ENCODE measurements at places on chromosomes 11 and 22.

DNA sequence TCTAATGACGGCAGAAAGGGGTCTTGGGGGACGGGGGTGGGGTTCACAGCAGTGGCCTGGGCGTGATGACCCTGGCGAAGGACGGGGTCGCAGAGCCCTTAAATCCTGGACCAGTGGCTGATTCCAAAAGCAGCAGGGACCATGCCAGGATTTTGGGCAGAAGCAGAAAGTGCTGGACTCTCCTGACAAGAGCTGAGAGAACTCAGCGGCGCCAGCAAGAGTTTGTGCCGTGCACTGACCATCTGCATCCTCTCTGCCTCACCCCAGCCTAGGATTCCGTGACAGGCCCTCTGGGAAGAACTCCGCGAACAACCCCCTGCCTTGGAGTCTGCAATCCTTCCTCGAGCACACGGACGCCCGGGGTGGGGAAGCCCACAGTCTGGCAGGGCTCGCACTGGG, 644 bp upstream of the NDUFV1 start:
- DNase-seq: no peak

GRCh38 chr11:122186439-122187080, 70.5 kb upstream of the BLID start:
- DNase-seq: no peak

GRCh38 chr11:66317322-66317722, 478 bp upstream of the CD248 start:
- no peak for DNase-seq

GRCh38 chr22:22133910-22134309, 110.7 kb upstream of the VPREB1 start:
- DNase-seq: no peak

- DNase-seq: no peak
These were observed 42.2 kb downstream of the BUD13 start for GRCh38 chr11:116730601-116731000.

DNA sequence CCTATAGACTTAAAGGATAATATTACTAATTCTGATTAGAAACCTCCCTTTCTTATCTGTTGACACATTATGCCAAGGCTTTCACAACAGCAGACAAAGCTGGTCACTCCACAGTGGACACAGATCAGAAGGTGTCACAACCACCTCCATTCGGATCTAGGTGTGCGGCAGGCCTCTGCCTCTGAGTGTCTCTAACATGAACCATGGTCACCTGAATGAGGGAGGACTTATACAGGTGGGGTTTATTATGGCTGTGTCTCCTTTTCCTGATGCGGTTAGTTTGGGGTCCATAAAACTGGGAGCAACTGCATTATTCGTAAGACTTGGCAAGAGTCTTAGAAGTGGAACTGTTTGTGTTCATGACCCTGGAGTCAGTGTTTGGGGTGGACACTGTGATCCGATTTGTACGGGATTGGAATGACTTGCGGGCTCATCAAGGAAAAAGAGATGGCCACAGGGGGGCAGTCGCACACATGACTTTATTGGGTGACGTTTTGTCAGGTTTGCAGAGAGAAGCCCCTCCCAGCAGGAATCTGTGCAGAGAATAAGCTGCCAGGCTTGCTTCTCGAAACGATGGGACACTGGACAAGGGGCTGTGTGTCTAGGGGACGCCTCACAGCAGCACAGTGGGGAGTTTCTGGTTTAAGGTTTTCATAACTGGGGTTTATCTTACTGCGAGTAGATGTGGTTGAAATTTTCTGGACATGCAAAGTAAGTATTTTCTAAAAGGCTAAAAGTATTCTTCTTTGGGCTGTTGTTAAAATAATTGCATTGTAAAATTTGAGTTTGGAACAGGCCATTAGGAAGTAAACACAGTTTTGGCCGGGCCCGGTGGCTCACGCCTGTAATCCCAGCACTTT, 90.6 kb downstream of the GAB4 start:
- no peak for DNase-seq

- DNase-seq: no peak
These were observed 2.7 kb downstream of the NLRP6 start for GRCh38 chr11:280706-281485.

GRCh38 chr22:22618448-22618847, 26.0 kb upstream of the GGTLC2 start:
- DNase-seq: no peak

DNA sequence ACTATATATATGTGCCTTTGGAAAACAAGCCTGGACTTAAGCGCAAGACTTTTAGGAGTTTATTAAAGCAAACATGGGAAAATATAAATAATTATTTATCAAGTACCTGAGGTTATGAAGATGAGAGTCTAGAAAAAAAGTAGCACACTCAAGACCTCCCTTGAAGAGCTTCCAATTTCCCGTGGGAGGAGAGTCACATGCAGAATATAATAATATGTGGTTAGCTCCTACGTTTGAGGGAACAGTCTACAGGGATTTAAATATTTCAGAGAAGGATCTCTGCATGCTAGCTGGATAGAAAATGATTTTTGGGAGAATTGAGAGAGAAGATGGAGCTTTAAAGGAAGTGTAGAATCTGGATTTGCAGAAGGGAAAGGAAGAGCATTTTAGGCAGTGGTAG, 183.8 kb downstream of the SWAP70 start:
- DNase-seq: no peak

GRCh38 chr11:7665473-7666291, 7.6 kb downstream of the CYB5R2 start:
- peak; percentile 75 for DNase-seq

DNA sequence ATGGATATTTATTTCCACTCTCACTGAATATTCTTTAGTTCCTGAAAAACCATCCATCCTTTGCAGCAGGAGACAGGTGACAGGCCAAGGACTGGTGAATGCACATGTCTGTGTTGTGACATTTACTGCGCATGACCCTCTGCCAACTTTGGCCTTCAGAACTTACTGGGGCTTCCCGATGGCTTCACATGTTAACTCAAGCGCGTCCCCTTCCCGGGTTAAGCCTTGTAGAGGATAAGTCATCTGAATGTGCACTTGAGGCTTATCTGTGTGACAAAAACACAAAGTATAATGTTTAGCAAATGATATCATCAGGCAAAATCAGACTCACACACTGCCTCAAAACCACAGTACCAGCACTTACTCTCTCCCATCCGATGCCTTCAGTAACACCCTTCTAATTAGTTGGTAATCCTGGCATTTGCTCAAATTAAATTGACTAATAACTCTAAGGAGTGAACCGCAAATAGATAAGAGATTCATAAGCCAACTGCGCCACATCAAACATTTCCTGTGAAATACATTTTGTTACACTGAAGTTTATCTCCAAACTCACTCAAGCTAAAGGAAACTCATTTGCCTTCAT, 286.4 kb downstream of the CADM1 start:
- no peak for DNase-seq

- no peak for DNase-seq
These were observed 73.7 kb downstream of the PRCP start for GRCh38 chr11:82826526-82826925.

- no peak for DNase-seq
These were observed 6.5 kb downstream of the KBTBD3 start for GRCh38 chr11:106070606-106071005.

GRCh38 chr11:6360183-6360582, 30.1 kb upstream of the SMPD1 start:
- DNase-seq: no peak

DNA sequence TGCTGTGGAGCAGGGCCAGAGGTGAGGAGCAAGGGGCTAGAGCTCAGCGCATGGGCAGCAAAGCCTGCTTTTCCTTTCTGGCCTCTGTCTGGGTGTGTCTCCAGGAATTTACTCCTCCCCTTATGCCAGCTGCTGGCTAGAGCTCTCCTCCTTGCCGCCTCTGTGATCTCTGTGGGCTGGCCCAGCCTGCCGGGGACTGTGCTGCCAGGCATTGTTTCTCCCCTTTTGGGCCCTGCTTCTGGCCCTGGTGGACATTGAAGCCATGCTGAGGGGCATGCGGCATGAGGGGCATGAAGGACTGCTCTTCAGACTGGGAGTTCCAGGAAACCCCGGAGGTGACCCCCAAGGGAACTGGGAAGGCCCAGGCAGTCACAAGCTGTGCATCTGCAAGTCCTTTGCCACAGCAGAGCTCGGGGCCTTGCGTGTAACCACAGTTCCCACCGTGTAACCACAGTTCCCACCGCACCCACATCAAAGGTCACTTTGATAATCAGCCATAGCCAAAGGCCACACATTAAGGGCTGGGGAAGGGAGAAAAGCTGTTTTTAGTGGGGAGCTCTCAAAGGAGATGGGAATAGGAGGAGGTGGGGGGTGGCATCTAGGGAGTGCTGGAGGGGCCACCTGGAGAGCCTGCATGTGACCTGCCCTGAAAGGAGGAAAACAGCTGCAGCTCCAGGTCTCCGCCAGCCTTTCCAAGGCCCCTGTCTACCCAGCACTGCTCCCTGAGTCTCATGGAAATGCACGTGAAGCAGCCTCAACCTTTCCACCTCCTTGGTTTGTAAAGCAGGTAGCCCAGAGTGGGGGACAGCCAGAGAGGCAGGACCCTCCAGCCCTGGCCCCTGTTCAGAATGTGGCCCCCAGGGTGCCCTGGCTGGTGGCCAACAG, 62.3 kb downstream of the PPFIBP2 start:
- peak; percentile 12 for DNase-seq

GRCh38 chr11:33064866-33065265, 25.5 kb downstream of the TCP11L1 start:
- no peak for DNase-seq

GRCh38 chr11:64358907-64359711, at the start of gene RPS6KA4:
RPS6KA4 (plus strand) TSS chr11:64359162; CDS start chr11:64359236, 74 bp downstream.
- DNase-seq: peak; percentile 34

GRCh38 chr11:91946397-91946951, 278.1 kb upstream of the FAT3 start:
- DNase-seq: no peak

- no peak for DNase-seq
These were observed 11.8 kb upstream of the SELENOH start for GRCh38 chr11:57729479-57729878.

DNA sequence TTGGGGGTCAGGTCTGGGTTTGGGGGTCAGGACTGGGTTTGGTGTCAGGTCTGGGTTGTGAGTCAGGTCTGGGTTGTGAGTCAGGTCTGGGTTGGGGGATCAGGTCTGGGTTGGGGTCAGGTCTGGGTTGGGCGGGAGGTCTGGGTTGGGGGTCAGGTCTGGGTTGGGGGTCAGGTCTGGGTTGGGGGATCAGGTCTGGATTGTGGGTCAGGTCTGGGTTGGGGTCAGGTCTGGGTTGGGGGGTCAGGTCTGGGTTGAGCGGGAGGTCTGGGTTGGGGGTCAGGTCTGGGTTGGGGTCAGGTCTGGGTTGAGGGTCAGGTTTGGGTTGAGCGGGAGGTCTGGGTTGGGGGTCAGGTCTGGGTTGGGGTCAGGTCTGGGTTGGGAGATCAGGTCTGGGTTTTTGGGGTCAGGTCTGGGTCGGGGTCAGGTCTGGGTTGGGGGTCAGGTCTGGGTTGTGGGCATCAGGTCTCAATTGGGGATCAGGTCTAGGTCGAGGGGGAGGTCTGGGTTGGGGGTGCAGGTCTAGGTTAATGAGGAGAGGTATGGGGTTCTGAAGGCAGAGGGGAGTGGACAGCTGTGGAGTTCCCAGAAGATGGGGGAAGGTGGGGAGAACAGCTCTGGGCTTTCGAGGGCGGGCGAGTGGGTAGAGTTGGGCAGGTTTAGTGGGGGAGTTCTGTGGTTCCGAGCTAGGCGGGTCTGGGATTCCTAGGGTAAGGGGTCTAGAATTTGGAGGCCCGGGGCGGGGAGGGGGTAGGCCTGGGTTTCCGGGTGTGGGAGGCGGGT, 629 bp downstream of the TTLL8 start:
- DNase-seq: no peak

DNA sequence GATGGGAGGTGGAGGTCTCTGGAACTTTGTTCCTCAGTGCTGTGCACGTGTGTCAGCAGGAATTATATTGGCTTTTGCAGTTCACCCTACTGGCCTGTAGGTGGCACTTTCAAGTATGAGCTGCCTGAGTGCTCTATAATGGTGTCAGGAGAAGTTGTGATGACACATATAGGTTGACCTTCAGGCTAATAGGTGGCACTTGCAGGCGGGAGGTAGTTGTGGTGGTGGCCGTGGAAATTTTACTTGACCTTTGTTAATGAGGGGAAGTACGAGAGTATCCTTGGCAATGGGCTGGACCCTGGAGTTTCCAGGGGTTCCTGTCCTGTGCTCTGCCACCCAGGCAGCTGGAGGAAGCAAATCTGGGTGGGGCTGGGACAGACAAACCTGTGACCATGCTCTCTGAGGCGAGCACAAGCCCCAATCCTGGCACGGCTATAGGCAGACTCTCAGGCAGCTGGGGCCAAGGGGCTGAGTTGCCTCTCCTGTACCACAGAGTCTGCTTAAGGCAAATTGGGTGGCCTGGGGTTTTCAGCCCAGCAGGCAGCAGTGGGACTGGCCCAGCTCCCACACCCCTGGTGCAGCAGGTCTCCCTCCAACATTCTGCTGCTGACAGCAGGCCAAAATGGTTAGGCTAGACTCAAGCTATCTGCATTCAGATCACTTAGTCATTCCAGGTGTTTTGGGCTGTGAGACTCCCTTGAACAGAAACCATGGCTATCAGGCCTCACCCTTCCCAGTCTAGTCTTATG, 147.5 kb upstream of the CTSC start:
- peak; percentile 10 for DNase-seq

All from activated CD8-positive, alpha-beta memory T cell treated with anti-CD3 and anti-CD28 coated beads for 48 hours (primary cell).